ENCODE measurements at places on chromosomes 12 and 14.

- DNase-seq: no peak
Observed at GRCh38 chr14:94555991-94556390, 5.3 kb upstream of the SERPINA4 start.

- DNase-seq: no peak
Observed at GRCh38 chr12:84924981-84925380, 12.4 kb upstream of the SLC6A15 start.

- no peak for DNase-seq
Observed at GRCh38 chr12:3304436-3305165, 186.4 kb upstream of the PRMT8 start.

DNA sequence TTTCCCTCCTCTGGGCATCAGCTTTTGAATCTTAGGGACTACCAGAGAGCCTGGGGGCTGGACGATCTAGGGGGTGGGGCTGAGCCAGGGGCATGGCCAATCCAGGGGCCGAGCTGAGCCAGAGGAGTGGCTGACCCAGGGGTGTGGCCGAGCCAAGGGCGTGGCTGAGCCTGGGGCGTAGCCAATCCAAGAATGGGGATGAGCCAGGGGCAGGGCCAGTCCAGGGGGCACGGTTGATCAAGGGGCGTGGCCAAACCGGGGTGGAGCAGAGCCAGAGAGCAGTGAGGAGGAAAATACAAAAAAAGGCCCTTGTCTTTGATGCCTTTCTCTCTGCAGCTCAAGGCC lies 219.3 kb upstream of the NOS1 start:
- DNase-seq: no peak

DNA sequence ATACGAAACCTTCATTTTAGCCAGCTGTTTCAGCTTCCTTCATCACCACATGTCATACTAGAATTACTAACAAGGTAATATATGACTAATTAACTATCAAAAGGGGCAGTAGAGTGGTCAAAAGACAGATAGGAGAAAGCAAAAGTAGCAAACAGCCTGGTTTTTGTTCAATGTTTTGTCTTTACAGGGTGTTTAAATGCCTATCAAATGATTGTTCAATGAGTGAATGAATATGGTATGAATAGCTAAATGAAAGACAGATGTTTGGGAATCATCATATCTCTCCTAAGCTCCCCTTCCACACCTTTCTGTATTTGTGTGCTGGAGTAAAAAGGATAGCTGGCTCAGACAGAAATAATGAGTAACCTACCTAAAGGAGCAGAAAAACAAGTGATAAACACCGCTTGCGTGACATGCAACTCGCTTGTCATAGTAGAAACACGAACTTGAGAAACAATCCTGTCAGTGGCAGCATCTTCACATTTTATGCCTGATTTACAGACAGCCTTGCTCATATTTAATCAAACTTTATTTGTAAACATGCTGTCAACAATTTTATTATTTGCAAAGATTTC lies 34.2 kb downstream of the ABCC9 start:
- no peak for DNase-seq

Measured in amygdala (tissue), 56 donors.